ENCODE measurements at places on chromosomes 1 and 21.

DNA sequence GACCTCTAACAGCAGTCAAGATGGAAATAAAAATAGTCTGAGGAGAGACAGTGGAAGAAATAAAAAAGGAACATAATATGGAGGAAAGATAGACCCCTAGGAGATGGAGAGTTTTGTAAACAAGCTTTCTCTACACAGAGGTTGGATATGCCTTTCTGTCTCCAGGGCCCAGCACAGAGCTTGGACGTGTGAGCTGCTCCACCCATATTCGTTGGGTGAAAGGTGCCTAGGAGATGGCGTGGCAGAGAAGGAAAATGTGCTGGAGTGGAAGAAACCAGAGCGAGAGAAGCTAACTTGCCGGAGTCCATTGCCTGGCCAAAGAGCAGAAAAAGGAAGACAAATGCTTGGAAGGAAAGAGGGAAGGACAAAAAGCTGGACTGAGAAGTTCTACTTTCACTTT, 78.3 kb upstream of the LMO4 start:
- DNase-seq: no peak

DNA sequence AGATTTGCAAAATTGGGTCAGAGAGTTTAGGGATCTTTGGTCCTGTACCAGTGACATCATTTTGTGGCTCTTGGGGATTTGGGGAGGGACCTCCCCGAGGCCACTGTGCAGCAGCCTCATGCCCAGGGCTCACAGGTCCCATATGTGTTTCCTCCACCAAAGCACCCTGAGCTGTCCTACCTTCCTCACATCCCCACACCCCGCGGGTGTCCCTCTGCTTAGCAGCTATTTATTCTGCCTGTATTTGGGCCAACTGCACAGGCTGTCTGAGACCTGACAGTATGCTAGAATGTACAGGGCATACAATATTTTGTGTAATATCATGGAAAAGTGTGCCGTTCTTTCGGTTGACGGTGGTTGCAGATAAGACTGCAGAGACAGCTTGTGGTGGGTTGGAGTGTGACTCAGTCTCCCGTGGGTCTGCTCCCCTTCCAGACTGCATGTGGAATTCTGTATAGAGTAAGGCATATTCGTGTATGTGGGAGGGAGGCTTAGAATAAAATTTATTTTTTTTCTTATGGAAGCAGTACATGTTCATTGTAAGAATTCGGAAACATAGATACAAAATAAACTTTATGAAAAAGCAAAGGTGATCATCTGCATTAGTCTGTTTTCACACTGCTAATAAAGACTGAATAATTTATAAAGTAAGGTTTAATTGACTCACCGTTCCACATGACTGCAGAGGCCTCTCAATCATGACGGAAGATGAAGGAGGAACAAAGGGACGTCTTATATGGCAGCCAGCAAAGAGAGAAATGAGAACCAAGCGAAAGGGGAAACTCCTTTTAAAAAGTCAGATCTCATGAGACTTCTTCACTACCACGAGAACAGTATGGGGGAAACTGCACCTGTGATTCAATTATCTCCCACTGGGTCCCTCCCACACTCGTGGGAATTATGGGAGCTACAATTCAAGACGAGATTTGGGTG, 84.4 kb downstream of the ADARB1 start:
- no peak for DNase-seq

GRCh38 chr1:12032161-12032621, 12.9 kb downstream of the MIIP start:
- no peak for DNase-seq

GRCh38 chr1:101884621-101885020, 112.1 kb downstream of the OLFM3 start:
- DNase-seq: no peak

- no peak for DNase-seq
These were observed 462.5 kb downstream of the AMY1C start for GRCh38 chr1:104212239-104212638.

- DNase-seq: no peak
These were observed 307.7 kb downstream of the SIPA1L2 start for GRCh38 chr1:232322162-232322734.

DNA sequence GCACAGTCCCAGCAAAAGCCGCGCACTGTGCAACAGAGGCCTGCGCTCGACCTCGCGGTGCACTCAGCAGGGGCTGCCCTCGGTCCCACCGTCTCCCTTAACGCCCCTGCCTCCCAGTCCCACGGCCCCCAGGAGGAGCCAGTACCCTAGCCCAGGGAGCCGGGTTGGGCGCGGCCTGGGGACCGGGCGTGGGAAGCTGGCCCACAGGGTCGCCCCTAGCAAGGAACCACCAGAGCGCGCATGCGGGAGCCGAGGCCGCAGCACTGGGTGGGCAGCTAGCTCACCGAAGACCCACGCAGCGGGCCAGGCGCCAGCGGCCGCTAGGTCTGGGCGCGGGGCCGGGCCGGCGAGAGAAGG, 21.6 kb upstream of the ZNF678 start:
- no peak for DNase-seq

GRCh38 chr1:204327359-204327758, 32.4 kb downstream of the PLEKHA6 start:
- DNase-seq: no peak

DNA sequence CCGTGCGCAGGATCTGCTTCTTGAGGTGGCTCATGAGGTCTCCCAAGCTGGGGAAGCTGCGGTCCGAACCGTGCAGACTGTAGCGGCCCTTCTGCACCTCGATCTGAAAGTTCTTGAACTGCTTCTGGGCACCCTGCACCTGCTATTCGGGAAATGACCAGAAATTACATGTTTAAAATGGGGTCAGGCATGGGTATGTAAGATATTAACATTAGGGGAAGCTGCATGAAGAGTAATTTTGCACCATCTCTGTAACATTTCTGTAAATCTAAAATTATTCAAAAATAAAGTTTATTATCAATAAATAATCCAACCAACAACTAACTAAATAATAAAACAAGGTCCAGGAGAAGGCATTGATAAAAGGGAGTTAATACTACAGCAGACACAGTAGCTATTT, 110.7 kb downstream of the RAVER2 start:
- no peak for DNase-seq

DNA sequence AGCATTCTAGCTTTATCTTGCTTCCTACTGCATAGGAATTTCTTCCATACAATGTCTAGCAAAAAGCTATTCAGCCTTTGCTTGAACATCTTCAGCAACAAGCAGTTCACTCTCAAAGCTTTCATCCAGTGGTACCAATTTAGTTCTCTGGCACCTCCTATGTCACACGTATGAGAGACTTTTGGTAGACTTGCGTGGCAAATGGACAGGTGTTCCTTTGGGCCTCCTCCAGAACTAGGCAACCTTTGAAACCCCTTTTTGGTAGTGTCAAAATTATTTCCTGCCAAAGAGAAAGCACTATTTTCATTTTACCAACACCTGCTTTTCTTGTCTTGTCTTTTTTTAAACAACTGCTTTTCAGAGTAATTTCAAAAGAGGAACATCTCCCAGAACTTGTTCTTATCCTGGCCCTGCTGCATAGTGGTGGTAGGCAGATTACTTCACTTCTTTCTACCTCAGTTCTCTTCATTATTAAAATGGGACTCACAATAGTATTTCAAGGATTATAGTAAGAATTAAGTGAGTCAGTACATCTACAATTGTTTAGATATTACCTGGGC, 122.4 kb downstream of the MAST2 start:
- DNase-seq: no peak

GRCh38 chr1:187621951-187622350, 793.2 kb downstream of the PLA2G4A start:
- DNase-seq: no peak

DNA sequence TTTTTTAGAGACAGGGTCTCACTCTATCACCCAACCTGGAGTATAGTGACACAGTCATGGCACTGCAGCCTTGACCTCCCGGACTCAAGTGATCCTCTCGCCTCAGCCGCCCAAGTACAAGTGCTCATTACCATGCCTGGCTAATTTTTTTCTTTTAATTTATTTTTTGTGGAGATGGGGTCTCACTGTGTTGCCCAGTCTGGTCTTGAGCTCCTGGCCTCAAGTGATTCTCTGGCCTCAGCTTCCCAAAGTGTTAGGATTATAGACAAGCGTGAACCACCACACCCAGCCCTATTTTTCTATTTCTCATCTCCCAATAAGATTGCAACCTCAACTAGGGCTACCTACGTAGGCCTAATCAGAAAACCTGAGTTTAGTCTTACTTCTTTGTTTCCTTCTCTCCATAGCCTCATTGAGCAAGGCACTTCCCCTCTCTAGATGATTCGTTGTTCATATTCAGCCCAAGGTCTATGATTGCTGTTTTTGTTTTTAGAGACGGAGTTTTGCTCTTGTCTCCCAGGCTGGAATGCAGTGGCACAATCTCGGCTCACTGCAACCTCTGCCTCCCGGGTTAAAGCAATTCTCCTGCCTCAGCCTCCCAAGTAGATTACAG, 1.1 kb upstream of the KPNA6 start:
- no peak for DNase-seq

DNA sequence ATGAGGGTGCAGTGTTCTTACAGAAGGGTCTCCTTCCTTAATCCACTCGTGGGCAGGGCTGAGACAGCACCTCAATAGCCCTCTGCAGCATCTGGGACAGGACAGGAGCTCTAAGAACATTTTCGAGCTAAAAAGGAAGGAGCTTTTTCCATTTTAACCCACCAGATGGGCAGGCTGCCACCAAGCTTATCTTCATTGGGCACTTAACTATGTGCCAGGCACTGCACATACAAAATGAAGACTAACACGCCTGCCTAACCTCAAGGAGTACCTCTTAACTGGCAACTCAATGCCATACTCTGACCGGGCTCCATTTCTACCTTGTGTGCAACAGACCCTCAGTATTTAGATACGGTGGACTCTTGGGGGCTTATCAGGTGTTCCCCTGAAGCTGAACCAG, 48.2 kb downstream of the SSBP3 start:
- no peak for DNase-seq

- no peak for DNase-seq
These were observed 5.8 kb downstream of the PAFAH2 start for GRCh38 chr1:25991937-25992688.

- no peak for DNase-seq
These were observed 10.2 kb downstream of the TRAF3IP3 start for GRCh38 chr1:209766051-209766450.

DNA sequence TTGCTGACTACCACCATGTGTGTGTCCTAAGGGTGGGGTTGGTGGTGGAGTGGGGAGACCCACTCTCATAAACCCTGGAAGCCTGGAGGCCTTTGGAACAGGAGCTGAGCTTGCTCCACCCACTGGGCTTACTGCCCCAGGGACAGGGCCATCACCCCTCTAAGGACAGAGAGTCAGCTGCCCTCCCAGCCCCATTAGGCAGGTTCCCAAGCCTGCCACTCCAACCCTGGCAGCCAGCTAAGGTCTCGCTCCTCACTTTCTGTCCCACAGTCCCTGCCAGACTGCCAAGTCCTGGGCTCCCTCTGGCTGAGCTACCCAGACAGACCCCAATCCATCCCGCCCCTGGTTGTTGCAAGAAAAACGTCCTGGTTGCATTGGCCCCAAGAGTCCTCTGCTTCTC, 3.8 kb downstream of the NT5C1A start:
- DNase-seq: no peak

DNA sequence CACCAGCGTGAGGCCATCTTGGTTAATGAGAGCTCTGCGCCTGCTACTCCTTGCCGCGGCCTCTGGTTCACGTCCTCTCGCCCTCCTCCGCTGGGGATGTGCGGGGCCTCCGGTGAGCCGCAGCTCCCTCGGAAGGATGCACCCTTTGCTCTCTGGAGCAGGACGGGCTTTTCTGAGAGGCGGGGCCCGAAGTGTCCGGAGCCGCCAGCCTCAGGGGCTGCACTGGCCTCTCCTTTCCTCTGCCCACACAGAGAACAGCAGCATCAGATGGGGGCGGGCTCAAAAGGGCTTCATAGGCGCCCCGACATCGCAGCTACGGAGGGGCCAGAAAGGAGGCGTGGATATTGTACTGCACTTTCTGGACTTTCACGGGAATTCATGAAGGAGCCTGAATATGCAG, 284.7 kb downstream of the CAMTA1 start:
- DNase-seq: no peak

- no peak for DNase-seq
These were observed 33.7 kb downstream of the TBX15 start for GRCh38 chr1:118954301-118954905.

DNA sequence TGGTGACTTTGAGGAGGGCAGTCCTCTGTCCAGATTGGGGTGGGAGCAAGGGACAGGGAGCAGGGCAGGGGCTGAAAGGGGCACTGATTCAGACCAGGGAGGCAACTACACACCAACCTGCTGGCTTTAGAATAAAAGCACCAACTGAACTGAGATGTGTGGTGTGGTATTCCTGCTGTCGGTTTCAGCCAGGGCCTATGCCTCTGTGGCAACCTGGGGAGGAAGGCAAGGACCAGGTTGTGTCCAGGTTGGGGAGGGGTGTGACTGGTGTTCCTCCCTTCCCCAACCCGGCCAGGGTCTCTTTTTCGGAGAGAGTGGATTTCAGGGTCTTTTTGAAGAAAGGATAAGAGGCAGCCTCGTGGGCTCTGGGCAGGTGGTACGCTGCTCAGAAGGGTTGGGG, 6.3 kb downstream of the PROK1 start:
- DNase-seq: no peak

DNA sequence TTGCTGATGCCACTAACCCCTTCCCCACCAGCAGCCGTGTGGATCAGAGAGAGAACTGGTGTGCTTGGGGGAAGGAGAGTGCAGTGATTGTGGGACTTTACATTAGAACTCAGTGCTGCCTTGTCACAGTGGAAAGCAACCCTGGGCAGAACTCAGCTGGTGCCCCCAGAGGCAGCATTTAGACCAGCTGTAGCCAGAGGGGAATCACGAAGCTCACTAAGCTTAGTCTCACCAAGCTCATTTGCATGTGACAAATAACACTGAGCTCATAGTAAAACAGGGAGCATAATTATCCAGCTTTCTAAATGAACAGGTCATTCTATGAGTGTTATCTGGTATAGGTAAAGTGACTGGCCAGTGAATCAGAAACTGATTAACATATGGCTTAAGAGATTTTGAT, 9.8 kb upstream of the SMAP2 start:
- no peak for DNase-seq

GRCh38 chr1:21332554-21333311, 42.5 kb upstream of the ECE1 start:
- DNase-seq: no peak

DNA sequence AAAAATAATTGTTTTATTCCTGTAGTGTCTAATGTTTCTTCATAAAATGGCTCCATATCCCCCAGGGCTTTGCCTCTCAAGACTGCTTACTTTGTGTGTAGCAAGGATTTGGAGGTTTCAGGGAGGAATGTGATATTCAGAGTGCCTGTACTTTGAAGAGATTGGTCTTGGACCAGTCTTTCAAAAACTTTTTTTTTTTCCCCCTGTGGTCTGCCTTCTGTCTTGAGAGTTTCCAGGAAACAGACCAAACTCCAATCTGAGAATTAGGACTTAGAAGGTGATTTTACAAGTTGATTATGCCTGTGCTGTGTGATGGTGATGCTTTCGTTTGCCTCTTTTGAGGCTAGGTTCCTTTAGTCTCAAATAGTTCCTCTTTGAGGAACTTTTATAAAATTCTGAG, 25.9 kb downstream of the GABPA start:
- DNase-seq: no peak

DNA sequence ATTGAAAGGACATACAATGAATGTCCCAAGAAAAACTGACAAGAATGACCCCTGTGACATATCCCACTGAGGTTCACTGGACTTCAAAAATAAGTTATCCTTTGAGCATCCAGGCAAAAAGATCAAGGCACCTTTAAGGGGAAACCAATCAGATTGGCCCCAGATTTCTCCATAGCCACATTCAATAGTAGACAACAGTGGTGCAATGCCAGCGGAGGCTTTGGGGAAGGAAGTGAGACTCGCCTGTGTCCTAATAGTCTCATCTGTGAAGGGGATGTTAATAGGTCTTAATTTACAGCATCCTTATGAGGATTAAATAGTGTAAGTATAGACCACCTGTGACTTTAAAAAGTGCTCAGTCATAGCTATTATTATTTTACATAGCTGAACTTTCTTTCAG, 21.5 kb downstream of the RPL5 start:
- no peak for DNase-seq

All from activated naive CD4-positive, alpha-beta T cell (primary cell).